ENCODE measurements at places on chromosomes 5 and 9.

DNA sequence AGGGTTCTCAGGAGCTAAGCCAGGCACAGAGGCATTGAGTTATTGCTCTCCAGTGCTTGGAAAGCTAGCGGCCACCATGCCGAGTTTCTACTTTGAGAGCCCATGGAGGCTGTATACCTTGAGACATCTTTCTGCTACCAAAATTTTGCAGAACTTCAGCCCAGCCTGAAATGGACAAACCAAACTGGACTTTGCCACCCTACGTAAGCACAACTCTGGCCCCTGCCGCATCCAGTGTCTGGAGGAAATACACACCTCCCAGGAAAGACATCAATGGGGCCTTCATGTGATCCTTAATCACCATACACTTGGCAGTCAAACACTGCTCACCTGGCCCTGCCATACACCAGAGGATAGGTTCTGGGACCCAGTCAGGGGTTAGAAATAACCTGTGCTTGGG, 27.8 kb downstream of the GARNL3 start:
- no peak for DNase-seq

- DNase-seq: no peak
Measured at GRCh38 chr9:129851821-129852220, 16.6 kb downstream of the USP20 start.

GRCh38 chr5:159990506-159990905, 18.4 kb upstream of the TTC1 start:
- no peak for DNase-seq

DNA sequence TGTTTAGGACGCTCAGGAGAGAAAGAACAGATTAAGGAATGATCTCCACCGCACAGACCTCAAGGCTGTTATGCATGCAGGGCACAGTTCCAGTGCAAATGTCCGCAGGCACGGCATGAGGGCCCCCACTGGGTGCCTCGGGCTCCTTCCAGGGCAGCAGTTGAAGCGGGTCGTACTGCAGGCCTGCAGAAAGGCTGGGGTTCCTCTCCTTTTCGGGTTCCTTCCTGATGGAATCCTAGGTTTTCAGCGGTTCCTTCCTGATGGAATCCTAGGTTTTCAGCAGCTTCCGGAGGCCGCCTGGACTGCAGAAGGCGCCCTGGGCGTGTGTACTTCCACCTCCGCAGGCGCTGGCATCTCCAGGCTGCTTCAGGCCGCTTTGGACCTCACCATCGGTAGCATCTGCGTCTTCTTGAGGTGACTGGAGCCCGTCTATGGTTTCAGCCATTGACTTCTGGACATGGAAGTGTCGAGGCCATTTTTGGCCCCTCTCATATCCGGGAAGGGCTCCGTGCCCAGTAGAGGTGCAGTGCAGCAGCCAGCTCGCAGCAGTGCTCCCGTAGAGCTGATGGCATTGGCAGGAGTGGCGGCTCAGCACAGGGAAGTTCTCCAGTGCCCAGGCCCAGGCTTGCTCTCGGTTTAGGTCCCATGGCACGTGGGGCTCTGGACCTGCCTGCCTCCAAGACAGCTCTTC, 5.6 kb upstream of the MGAT4B start:
- DNase-seq: no peak

- no peak for DNase-seq
Measured at GRCh38 chr9:118985851-118986250, 383.4 kb downstream of the BRINP1 start.

DNA sequence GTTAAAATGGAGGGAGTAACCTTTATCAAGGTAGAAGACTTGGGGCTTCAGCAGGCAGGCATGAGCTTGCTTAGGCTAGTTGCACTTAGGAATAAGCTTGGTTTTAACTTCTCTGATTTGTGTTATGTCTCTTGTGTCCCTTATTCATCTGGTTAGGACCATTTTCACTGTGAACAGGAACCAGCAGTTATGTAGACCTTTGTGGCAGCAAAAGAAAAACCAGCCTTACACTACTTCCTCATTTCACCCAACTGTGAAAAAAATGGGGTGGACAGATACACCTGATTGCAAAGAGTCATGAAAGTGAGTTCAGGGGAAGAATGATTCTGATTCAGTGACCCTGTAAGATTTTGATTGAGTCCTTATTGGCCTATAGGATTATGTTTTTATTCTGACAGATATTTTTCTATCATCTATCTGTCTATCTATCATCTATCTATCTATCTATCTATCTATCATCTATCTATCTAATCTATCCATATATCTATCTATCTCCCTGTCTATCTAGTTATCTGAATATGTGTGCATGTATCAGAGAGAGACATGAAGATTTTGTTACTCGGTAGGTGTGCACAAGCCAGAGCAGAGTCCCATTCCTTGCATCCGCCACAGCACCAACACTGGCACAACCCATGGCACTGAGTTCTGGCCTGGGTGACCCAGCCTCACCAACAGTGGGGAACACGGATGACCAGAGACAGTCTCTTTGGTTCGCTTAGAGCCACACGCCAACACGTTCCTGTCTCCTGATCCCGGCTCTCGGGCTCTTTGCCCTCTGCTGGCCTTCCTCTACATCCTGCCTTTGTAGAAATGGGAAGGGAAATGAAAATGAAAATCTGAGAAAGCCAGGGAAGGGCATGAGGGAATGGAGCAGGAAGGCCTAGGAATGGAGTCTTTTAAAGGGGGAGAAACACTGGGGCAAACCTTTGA, 1.3 kb upstream of the ZNF366 start:
- DNase-seq: peak; percentile 58

GRCh38 chr5:4198461-4198860, 602.8 kb downstream of the IRX1 start:
- no peak for DNase-seq

GRCh38 chr5:116428413-116428812, 146.2 kb downstream of the SEMA6A start:
- no peak for DNase-seq

GRCh38 chr5:172119921-172120688, 67.9 kb downstream of the STK10 start:
- DNase-seq: no peak

- DNase-seq: no peak
Measured at GRCh38 chr5:120082316-120083068, 381.6 kb upstream of the PRR16 start.

- no peak for DNase-seq
Measured at GRCh38 chr5:3362606-3362910, 233.1 kb upstream of the IRX1 start.

- DNase-seq: no peak
Measured at GRCh38 chr5:74173241-74173640, 467.3 kb downstream of the ENC1 start.

DNA sequence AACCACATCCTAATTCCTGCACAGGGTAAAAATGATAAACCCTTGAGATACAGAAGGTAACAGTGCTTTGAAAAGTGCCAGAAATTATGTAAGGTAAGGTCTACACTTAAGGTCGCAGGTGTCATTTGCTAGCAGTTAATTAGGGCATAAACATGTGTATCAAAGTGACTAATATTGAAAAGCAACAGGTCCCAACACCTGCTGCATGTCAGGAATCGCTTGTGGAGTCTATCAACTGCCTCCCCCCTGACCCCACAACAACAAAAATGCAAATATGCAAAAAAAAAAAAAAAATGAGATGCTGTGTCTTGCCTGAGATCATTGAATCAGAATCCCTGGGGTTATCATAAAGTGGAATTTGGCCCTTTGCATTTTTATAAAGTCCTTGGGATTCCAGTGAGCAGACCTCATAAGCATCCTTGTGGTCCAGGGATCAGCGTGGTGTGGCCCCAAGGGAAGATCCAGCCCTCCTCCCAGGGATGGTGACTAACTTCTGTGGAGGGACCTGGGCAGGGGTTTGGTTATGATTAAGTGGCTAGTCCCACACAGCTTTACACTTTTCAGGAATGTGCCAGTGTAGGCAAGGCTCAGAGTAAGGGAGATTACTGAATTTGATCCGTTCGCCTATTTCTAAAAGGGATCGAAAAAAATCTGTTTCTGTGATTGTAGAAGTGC, 92.5 kb upstream of the TNFSF8 start:
- DNase-seq: no peak

GRCh38 chr9:121656941-121657470, 5.6 kb downstream of the DAB2IP start:
- DNase-seq: no peak

- DNase-seq: no peak
Measured at GRCh38 chr5:155332618-155333017, 319.1 kb downstream of the KIF4B start.

GRCh38 chr5:110038297-110038997, 348.7 kb downstream of the MAN2A1 start:
- DNase-seq: no peak

- DNase-seq: no peak
Measured at GRCh38 chr5:16577677-16578076, 39.1 kb downstream of the RETREG1 start.

- DNase-seq: peak; percentile 33
Measured at GRCh38 chr5:60161340-60161934, 267.9 kb upstream of the PDE4D start.

GRCh38 chr5:163503106-163504078, 2.0 kb upstream of the MAT2B start:
- peak; percentile 81 for DNase-seq

GRCh38 chr5:33781286-33781685, 110.5 kb downstream of the ADAMTS12 start:
- no peak for DNase-seq

DNA sequence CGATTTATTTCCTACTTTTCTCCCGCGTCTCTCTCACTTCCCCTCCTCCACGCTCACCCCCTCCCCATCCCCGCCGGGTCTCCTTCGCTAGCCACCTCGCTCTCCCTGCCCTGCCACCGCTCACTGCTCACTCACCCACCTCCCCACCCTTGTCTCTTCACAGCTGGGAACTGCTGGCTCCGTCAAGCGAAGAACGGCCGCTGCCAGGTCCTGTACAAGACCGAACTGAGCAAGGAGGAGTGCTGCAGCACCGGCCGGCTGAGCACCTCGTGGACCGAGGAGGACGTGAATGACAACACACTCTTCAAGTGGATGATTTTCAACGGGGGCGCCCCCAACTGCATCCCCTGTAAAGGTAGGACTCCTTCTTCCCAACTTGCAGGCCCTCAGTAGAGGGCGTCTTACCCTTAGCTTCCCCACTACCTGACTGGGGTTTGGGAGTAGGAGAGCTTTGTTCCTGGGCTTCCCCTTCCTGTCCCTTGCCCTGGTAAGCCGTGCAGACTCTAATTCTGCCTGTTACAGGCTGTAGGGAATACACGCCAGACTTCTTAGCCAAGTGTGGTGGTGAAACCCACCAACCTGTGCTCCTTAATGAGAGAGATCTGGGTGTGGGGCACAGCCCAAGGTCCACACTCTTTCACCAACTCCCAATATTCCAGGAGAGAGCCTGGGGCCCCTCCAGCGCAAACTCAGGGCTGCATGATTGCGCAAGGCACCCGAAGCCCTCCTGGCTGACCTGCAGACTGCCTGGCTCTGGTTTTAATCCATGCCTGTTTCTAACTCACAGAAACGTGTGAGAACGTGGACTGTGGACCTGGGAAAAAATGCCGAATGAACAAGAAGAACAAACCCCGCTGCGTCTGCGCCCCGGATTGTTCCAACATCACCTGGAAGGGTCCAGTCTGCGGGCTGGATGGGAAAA, 2.5 kb downstream of the FST start:
- DNase-seq: no peak

- DNase-seq: no peak
Measured at GRCh38 chr9:2199999-2200796, 185.1 kb downstream of the SMARCA2 start.

DNA sequence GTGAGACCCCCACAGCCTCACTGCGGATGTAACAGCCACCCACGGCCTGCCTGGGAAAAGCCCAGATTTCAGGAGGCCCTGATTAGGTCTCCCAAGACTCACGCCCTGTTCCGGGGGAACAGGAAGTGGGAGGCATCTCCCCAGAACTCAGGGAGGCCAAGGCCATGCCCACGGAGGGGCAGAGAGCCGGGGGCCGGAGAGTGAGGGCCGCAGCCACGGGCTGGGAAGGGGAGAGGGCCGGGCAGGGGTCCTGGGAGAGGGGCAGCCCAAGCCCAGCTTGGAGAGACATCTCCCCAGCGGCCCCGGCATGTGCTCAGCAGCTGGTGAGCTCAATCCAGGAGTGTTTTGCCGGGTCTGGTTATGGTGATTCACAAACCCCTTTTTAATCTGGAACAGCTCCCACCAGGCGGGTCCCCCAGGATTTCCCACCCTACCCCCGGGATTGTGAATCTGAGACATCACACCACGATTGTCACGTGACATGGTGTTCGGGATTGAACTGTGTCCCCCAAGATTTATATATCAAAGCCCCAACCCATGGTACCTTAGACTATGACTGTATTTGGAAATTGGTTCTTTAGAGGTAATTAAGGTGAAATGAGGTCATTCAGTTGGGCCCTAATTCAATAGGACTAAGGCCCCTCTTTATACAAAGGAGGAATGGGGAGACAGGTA, 26.6 kb downstream of the KCNT1 start:
- no peak for DNase-seq

GRCh38 chr9:7354704-7355103, 444.9 kb downstream of the DMAC1 start:
- no peak for DNase-seq

DNA sequence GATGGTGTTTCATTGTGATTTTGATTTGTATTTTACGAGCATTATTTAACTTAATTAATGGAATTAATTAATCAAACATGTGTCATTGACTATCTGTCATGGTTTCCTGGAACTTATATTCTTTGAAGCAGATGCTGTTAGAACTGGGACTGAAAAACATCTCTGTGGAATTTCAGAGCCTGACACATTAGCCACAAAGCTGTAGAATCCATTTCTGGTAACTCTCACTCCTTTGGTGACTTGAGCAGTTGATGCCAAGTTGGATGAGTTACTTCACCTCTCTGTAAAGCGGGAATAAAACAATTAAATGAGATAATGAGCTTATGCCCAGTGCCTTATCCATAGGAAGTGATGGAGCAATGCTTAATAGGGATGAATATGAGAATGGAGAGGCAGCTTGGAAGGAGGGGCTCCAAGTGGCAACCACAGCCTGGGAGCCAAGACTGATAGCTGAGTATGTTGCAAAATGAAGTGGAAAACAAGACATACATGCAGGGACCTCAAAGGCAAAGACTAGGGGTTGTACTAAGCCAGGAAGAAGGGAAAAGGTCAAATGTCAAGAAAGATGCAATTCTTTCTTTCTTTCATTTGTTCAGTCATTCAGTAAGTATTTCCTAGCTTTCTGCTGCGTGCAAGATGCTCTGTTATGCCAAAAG, 23.1 kb upstream of the ADRA1B start:
- no peak for DNase-seq

DNA sequence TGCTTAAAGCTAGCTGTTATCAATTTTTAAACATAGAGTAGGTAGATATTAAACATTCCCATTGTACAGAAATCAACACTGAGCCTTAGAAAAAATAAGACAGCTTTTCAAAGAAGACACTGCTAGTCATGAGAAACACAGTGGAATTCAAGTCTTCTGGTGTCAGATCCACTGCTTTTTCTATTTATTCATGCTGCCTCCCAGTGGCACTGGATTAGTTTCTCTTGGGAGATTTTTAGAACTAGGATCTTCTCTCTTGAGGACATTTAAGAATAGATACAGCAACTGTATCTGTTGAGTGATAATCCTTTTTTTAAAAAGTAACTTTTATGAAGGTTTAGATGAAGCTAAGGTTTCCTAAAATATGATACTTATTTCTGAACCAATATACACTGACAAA, 1635.4 kb upstream of the C9orf72 start:
- no peak for DNase-seq

All from inflammatory macrophage (primary cell).